Activated naive CD8-positive, alpha-beta T cell treated with anti-CD3 and anti-CD28 coated beads, Interleukin-2, amount 50 U/mL, for 16 hours (primary cell): ENCODE measurements at places on chromosomes 1 and 21.

GRCh38 chr1:57124768-57125446 is 159.1 kb upstream of the C8B start:
- DNase-seq: no peak

DNA sequence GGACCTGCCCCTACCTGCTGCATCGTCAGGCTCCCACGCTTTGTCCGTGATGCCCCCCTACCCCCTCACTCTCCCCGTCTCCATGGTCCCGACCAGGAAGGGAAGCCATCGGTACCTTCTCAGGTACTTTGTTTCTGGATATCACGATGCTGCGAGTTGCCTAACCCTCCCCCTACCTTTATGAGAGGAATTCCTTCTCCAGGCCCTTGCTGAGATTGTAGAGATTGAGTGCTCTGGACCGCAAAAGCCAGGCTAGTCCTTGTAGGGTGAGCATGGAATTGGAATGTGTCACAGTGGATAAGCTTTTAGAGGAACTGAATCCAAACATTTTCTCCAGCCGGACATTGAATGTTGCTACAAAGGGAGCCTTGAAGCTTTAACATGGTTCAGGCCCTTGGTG is 8.9 kb downstream of the SPATA46 start:
- DNase-seq: no peak

DNA sequence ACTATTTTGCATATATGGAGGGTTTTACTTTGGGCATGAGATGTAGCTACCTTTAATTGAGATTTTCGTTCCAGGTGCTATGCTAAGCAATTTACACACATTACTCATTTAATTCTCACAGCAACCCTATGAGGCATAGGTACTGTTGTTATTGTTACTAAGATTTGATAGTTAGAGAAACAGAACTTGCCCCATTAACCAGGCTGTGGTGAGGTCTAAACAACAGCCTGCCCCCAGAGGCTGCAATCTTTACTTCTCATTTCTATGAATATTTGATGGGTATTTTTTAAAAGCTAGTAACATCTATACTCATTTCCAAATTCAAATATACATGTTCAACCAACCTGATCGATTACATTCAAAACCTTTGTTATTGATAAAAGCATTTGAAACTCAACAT is 155.6 kb downstream of the GALNT2 start:
- DNase-seq: no peak

- no peak for DNase-seq
Measured at GRCh38 chr1:145927916-145928643, 796 bp upstream of the RBM8A start.

DNA sequence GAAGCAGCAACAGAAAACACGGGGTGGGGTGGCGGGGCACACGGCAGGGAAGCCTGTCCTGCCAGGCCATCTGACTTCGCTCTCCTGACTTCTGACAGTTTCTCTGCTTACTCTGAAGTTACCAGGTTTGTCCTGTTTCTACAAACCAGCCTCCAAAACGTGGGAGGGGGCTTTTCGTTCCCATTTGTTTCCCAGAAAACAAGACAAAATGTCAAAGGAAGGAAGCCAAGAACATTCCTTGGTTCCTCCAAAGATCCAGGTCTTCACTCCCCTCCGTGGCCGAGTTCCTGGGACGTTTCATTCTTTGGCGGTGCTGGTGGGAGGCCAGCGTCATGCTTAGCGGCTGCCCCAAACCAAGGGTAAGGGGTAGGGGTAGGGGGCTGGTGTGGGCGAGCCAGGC is 49.6 kb downstream of the MEGF6 start:
- no peak for DNase-seq

- DNase-seq: no peak
Measured at GRCh38 chr1:21350202-21350885, 60.1 kb upstream of the ECE1 start.
